ENCODE measurements at places on chromosomes 4 and X. TPM values are rescaled to one million over a fixed set of nuclear protein-coding genes. Genes with fewer than 3 reads are reported as not detected.

The MAOB gene
- 23.4 TPM for total RNA-seq

GRCh38 chrX:41707218-41707617 lies 16.8 kb upstream of the GPR82 start:
- no peak overlapping the region for H3K27ac ChIP-seq
- H3K4me3 ChIP-seq: no peak overlapping the region
- DNase-seq: no peak

- H3K27me3 ChIP-seq: no peaks in the 10 kb centered on the region
- no peak overlapping the region for H3K27ac ChIP-seq
- H3K4me1 ChIP-seq: no peaks in the 10 kb centered on the region
Measured at GRCh38 chr4:27245216-27245615, 384.6 kb downstream of the STIM2 start.

DNA sequence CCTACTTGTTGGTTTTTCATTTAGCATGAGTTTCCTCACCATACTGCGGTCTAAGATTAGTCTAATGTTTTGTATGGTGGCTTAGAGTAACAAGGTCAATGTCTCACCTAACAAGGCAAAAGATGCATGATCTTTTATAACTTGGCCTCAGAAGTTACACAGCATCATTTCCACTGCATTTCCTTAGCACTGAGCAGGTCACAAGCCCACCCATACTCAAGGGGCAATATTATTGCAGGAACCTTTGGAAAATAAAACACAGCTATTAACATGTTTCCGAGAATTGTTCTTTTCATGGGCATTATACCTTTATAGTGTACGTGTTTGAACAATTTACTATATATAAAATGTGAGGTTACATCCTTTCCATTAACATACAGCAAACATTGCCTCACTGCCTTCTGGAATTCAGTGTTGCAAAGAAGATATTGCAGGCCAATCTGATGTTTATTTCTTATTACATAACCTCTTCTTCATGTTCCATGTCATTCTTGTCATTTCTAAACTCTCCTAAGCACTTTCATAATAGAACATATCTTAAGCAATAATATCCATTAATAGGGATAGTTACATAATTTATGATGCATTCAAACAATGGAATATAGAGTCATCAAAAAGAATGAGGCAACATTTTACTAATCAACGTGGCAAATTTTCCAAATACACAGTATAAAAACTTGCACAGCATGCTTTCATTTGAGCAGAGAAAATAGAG lies 153.8 kb downstream of the AREG start:
- no peaks in the 10 kb centered on the region for H3K27me3 ChIP-seq
- no peak overlapping the region for H3K27ac ChIP-seq
- no peak for DNase-seq
- H3K4me1 ChIP-seq: no peaks in the 10 kb centered on the region

DNA sequence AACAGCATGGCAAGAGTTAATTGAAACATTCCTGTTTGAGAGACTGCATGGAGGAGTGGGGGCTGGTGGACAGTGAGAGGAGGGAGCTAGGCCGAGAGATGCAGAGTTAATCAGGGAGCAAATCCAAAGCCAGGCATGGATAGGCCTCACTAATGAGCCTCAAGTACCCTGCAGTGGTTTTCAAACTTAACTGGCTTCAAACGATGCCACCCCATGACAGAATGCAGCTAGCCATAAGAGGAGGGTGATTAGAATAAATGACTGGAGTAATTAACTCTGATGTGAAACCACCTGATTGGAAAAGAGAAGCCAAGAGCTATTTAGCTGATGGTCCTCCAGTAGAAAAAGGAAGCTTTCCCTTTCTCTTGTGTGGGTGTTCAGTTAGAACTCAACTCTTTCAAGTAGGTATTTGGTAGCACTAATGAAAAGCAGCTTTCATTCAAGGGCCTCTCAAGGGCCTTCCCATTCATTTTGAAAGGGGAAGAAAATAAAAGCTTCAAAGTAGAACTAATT lies 215.4 kb upstream of the MAB21L2 start:
- no peaks in the 10 kb centered on the region for H3K36me3 ChIP-seq
- no peak for DNase-seq
- no peak overlapping the region for H3K4me3 ChIP-seq

GRCh38 chr4:84495794-84496261 lies 3.3 kb downstream of the NKX6-1 start:
- H3K36me3 ChIP-seq: no peaks in the 10 kb centered on the region
- peaks cover 36% of the 10 kb centered on the region for H3K4me1 ChIP-seq
- H3K27ac ChIP-seq: no peak overlapping the region

GRCh38 chr4:153616006-153616555 lies 68.0 kb upstream of the TLR2 start:
- no peak overlapping the region for H3K4me3 ChIP-seq
- H3K27me3 ChIP-seq: no peaks in the 10 kb centered on the region
- DNase-seq: no peak
- peaks cover 59% of the 10 kb centered on the region for H3K36me3 ChIP-seq
- no peaks in the 10 kb centered on the region for H3K4me1 ChIP-seq

DNA sequence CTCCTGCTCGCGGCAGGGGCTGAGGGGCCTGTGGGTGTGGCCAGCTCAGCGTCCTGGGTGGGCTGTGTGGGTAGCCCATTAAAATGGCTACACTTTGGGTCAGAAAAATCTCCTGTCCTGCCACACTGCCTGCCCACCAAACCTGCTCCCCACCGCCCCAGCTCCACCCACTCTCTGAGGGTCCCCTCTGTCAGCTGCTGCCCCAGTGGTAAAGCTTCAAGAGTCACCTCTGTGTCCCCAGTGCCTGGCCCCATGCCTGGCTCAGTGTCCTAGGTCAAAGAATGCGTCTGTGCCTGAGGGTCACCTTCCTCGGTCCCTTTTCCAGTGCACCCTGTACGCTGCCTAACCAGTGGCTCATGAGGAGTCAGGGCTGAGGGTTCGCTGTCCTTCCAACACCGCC lies 24.9 kb upstream of the TADA2B start:
- H3K4me3 ChIP-seq: no peak overlapping the region
- H3K27me3 ChIP-seq: no peaks in the 10 kb centered on the region
- H3K4me1 ChIP-seq: no peaks in the 10 kb centered on the region
- no peak for DNase-seq
- no peak overlapping the region for H3K27ac ChIP-seq

DNA sequence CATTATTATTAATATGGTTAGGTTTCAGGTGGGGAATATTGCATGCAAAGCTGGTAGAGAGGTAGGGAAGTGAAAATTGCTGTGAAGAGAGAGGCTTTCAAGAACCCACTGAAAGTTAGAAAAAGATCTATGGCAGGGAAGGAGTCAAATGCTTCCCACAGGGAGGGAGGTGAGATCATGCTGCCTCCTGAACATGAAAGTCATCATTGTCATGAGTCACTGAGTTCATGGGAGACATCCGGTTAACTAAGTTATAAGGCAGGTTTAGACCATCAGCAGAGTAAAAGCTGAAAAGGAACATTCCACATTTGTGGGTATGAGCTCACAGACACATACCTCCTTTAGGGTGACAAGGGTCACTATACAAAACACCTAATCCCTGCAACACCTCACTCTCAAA lies 16.2 kb downstream of the GATB start:
- H3K4me3 ChIP-seq: no peak overlapping the region
- no peaks in the 10 kb centered on the region for H3K27me3 ChIP-seq
- no peak overlapping the region for H3K27ac ChIP-seq
- no peaks in the 10 kb centered on the region for H3K36me3 ChIP-seq

DNA sequence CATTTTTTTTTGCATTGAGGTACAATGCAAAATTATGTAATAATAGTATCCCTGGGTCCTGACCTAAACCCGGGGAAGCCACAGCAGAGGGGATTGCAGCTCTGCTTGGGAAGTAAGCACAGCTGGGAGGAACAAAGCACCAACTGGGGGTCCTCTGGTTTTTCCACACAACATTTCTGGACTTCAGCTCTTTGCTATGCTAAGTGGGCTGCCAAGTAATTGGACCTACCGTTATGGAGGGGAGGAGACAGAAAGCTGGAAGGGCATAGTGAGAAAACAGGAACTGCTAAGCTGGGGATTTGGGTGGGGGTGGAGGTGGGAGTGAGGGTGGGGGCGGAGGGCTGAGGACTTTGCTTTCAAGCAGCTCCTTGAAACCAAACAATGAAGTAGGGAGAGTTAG lies 183.3 kb downstream of the ZIC3 start:
- H3K36me3 ChIP-seq: no peaks in the 10 kb centered on the region
- no peak overlapping the region for H3K27ac ChIP-seq
- DNase-seq: no peak

GRCh38 chrX:154546354-154547244 lies at the start of gene G6PD:
TSS of gene G6PD (minus strand) at chrX:154546846. CDS start at chrX:154546155, 691 bp downstream.
- DNase-seq: peak; percentile 79
- no peaks in the 10 kb centered on the region for H3K27me3 ChIP-seq
- peak within 1 kb of the TSS; percentile 87 for H3K27ac ChIP-seq
- no peaks in the 10 kb centered on the region for H3K36me3 ChIP-seq

All from lower lobe of right lung (tissue), 2 donors.